ENCODE measurements at places on chromosomes 4 and X.

DNA sequence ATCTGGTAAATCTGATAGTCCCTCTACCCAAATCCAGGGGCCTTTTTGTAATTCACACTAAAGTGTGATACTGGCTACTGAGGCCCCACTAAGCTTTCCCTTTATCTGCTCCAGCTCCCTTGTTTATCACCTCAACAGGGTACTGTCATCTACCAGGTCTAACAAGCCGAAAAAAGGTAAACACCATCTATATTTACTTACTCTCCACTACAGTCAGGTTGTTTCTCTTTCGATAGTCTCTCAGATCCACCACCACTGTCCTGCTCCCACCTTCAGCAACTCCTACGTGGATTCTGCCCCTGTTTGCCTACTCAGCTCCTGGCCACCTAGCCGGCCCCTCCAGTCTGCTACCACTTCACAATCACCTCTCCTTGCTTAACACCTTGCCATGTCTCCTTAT is 3.3 kb downstream of the ITIH6 start:
- no peak for DNase-seq

DNA sequence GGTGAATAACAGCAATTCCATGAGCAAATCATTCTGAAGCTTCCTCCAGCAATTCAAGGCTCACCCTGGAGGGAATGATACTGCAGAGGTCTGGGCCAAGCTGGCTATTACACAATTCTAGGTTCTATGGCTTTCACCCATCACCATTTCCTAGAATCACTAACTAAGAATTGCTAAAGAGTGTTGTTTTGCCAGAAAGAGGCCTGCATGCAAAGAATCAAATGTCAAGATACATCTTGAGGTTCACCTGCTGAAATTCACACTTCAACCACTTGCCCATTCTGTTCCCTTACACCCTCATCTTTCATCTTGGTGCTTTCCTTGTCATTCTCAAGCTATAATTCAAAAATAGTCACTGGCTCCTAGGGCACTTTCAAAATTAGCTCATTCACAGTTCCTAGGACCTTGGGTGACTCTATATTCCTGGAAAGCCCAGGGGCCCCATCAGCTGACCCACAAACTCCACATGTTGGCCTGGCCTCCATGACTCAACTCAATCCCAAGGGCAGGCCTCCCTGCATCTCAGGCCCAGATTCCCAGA is 7.0 kb downstream of the APBB2 start:
- no peak for DNase-seq

DNA sequence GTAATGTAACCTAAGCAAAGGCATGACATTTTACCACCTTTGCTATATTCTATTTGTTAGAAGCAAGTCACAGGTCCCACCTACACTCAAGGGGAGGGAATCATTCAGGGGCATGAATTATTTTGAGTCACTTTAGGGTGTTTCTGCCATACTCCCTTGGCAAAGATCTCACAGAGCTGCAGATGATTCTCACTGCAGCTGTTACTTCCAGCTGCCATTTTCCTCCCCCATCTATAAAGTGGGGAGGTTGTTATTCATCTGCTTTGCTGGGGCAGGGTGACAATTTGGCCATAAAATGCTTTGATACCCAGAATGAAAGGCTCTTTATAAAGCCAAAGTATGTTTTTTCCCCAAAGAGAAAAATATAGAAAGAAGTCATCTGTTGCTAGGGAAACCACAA is 136.5 kb upstream of the SMIM31 start:
- DNase-seq, result no peak

DNA sequence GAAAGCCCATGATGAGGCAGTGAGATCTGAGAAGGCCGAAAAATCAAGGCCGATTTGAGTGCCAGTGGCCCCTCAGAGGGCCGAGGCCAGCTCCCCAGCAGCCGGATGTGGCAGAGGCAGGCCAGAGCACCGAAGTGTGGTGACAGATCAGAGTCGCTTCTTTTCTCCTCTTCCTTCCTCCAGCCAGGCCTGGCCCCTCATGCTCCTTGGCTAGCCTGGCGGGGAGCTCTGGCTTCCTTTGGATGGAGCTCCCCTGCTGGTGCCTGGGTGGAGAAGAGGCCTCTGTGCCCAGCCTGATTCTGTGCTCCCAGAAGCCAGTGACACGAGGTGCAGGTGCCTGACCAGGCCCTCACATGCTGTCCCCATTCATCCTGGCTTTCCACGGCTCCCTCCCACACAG is 127.2 kb upstream of the PABPC4L start:
- DNase-seq, result no peak

- DNase-seq, result no peak
Observed at GRCh38 chrX:154325541-154325940, 29.9 kb downstream of the TKTL1 start.

- DNase-seq, result no peak
Observed at GRCh38 chrX:134158821-134159512, 78.0 kb upstream of the CCDC160 start.

GRCh38 chr4:90280954-90281353 is 153.8 kb downstream of the CCSER1 start:
- DNase-seq, result no peak

- DNase-seq, result no peak
Observed at GRCh38 chr4:173526724-173527102, 3.3 kb downstream of the HAND2 start.

DNA sequence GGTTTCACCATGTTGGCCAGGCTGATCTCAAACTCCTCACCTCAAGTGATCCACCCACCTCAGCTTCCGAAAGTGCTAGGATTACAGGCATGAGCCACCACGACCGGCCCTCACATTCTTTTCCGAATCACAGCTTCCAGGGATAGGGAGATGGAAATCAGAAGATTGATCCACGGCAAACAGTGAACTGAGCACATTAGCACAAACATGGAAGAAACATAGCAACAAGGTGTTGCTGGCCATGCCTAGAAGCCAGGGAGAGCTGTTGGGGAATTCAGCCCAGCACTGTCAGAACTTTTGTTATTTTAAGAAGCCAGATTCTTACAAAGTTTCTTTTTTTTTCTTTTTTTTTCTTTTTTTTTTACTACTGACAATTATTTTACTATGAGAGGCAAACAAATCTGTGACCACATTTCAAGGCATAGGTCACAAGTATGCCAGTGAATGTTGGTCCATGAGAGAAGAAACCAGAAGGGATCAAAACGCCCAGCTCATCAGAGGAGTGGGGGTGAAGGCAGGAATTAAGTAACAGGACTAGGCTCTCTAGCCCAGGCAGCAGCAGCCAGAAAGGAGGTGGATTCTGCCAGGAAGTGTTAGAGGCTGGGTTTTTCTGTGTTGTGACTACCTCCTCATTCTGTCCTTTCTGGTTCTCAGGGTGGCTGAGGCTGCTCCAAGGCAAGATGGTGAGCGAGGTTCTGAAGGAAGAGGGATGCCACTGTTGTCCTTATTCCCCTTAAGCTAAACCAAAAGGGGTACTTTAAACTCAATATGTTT is 44.1 kb downstream of the TEC start:
- no peak for DNase-seq

DNA sequence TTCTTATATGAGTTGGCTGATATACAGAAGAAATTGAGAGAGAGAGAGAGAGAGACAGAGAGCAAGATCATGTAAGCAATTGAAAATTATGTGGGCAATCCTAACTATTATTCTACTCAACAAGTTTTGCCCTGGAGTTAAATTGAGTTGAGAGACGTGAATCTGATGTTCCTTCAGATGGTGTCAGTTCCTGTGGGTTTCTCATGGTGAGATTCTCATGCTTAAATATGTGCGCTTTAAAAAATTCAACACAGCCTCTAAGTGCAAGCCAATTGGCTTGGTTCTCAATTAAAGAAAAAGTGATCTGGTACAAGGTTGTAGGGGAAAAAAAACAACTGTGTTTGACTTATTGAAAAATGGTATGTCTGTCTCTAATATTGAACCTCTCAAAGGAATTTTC is 35.4 kb upstream of the PLAC1 start:
- DNase-seq, result no peak

GRCh38 chr4:154422152-154422551 is 69.4 kb downstream of the DCHS2 start:
- DNase-seq, result no peak

DNA sequence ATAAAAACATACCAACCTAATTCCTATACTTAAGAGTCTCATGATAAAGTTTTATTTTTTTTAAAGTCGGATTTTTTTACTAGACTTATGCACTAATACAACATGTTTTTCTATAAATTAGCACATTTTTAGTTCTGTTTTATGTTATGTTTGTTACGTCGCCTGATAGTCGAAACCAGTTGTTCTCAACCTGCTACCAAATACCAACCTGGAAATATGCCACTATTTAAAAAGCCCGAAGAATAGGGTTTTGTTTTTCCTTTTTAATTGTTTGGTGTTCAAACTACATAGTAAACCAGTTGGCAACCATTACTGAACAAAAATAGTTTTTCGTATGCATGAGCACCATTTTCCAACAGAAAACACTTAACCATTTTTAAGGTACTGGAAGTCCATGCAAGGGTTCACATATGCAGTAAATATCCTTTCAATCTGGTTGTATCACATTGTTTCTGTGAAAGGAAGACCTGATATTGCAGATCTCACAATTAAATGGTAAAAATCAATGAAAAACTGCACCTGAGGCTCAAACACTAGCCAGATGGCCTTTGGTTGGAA is 1.4 kb downstream of the WDFY3 start:
- no peak for DNase-seq

- DNase-seq, result no peak
Observed at GRCh38 chr4:126784966-126785580, 847.7 kb upstream of the INTU start.

DNA sequence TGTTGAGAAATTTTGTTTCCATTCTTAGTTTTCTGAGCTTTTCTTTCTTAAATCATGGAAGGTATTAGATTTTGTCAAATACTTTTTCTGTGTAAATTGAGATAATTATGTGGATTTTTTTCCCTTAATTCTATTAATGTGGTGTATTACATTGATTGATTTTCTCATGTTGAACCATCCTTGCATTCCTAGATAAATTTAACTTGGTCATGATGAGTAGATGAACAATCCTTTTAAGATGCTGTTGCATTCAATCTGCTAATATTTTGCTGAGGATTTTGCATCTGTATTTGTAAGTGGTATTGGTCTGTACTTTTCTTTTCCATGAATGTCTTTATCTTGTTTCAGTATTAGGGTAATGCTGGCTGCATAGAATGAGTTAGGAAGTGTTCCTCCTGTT is 20.3 kb upstream of the CTBP1 start:
- no peak for DNase-seq

DNA sequence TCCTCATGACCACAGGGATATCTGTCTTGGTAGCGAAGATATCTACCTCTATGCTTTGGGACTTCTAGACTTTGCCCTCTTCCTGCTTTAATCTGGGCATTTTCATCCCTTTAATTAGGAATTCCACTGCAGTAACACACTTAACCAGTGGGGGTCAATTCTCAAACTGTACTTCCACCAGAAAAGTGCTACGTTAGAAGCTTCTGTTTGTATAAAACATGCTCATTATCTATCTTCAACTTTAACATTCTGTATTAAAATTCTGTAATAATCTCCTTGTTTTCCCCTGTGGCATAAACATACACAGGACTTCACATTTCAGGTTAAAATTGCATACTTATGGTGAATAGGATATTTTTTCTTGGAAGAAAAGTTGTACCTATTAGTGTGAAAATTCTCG is 105.6 kb downstream of the AMMECR1 start:
- DNase-seq, result no peak

DNA sequence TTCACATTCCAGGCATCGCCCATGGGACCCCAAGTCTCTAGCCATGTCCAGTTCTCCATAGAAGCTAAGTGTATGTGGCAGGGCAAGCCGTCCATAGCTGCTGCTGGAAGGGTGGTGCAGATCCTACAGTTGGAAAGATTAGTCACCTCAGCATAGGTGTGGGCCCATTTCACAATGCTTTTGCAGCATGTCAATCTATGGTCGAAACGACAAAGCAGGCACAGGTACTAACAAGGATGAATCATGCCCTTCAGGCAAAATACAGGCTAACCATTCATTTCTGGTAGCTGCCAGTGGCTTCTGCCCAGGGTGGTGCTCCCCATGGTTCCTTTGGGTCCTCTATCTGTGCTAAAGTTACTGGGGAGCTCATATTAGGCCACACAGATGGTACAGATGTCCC is 225.2 kb downstream of the ADGRL3 start:
- DNase-seq, result no peak

DNA sequence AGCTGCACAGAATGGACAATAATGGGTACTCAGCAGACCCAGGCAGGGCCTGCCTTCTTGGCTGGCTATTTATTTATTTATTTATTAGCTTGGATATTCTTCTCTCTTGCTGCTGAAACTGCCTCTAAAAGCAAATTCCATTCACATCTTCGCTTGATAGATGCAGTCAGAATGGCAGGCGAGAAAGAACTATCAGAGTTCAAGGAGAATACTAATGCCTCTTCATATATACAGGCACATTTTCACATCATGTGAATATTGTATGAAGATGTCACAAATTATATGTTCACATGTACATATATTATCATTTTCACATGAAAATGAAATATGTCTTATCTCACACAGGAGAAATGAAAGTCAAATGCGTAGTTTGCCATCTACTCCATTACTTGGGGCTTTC is 479.7 kb upstream of the ATOH1 start:
- no peak for DNase-seq

DNA sequence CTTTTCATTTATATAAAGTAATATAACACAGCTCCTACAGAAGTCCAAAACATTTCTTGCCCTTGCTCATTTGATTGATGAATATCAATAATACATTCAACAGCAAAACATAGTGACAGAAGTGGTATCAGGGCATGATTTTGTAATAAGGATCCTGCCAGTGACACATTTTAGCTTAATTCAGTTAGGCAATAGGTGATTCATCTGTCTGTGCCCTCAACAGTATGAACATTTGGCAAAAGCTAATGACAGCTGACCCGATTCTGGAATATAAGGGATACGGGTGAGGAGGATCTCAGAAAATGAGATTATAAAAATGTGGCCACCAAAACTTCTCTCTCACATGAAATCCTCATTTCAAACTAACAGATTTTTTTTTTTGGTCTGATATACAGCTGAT is 294.0 kb downstream of the CAMK2D start:
- no peak for DNase-seq

GRCh38 chr4:7049739-7050138 is 6.6 kb downstream of the TADA2B start:
- no peak for DNase-seq

DNA sequence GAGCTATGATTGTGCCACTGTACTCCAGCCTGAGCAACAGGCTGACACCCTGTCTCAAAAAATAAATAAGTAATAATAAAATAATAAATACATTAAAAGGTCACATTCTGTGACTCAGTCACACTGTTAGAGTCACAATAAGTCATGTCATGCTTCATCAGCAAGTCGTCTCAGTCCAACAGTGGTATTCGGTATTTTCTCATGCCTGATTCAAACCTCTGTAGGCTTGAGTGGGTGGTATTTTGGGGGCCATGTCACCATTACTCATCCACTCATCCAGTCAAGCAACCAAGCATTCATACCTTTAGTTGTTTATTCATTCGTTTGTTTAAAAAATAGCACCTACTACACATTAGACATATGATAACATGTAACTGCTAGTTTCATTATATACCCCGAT is 46.9 kb downstream of the SUPT20HL2 start:
- DNase-seq, result no peak

DNA sequence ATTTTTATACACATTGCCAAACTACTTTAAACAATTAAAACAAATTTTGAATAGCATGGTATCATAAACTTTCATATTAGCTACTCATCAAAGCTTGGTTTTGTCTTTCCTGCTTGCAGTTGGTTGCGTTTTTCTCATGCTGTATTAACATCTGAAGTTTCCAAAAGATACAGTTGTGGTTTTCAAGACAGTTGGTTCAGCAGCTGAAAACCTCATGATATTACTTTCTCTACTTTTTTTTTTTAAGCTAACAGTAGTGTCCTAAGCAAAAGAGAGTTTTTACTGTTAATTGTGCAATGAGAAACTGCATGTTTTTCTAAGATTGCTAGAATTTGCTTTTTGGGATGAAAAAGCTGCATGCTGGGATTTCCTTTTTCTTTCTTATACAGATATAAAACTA is 15.2 kb downstream of the RUFY3 start:
- DNase-seq, result no peak

Data from left forelimb (tissue), 1 donor.